ENCODE measurements at places on chromosomes 16 and 17. TPM values are rescaled to one million over a fixed set of nuclear protein-coding genes. Genes with fewer than 3 reads are reported as not detected.

The AOC3 gene
- total RNA-seq = 0.63 TPM

The C16orf74 gene
- total RNA-seq = 0.86 TPM

The SCIMP gene
- total RNA-seq = 0.92 TPM

The REXO5 gene
- total RNA-seq = 6.6 TPM

The TRAF7 gene
- total RNA-seq = 21.4 TPM

The GNG13 gene
- 1.9 TPM for total RNA-seq

DNA sequence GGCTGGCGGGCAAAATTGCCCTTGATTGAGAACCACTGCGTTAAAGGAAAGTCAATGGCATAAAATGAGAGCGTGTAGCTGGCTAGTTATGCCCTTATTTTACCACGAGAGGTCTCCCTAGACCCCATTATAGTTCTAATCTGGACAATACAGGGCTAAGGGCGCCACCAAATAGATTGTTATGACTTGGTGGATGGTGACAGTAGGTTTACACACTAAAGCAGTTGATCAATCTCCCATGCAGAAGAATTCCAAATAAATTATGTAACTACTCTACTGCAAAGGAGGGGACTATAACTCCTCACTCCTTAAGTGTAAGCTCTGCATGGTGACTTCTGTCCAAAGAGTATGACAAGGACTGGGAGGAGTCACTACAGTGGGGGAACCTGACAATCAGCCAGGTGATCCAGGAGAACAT is 20.4 kb upstream of the YPEL2 start:
- ATAC-seq = peak; percentile 96

DNA sequence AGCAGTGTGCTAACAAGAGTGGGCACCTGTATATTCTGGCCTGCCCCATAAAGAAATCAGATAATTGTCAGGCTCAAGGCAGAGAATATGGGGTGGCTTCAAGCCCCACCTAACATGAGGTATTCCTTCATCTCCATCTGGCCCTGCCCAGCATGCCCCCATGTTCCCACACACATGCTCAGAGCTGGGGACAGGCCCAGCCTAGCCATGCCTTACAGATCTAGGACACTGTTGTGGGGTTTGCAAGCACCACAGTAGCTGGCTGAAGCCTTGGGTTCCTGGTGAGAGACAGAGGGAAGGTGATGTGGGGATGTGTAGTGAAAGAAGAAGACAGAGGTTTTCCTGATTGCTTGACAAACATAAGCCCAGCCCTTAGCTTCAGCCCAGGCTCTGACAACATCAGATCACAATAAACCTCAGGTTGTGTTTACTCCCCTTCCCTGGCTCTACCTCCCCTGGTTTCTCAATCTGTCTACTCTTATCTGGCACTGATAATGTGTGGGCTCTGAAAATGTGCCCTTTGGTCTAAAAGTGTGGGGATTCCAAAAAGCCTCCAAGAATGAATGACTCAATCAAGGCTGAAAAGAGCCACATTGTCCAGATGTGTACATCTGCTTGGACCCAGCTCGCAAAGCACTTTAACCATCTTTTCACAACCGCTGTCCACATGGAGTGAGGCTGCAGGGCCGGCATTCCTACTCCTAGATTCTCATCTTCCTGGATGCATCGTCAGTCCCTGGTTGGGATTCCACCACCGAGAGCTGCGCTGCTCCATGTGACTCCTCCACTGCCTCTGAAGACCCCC is 34.4 kb downstream of the CDRT4 start:
- no peak for ATAC-seq

- peak; percentile 17 for ATAC-seq
Observed at GRCh38 chr17:13562271-13562800, 39.4 kb downstream of the HS3ST3A1 start.

DNA sequence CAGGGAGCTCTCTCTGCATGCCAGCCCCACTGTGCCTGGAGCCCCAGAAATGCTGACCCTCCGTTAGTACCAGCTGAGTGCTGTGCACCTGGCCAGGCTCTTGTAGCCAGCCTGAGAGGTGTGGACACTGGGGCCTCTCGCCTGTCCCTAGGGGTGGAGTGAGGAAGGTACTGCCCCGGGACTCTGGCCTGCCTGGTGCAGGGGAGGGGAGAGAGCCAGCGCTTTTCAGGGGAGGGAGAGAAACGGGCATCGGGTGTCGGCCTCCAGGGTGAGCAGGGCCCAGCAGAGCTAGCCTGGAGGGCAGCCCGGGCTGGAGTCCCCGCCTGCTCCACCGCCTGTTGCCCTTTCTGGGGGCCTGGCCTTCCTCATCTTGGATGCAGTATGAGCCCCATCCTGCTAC is 13.1 kb downstream of the MAP2K3 start:
- no peak for ATAC-seq

GRCh38 chr16:70635336-70636016 is 10.9 kb upstream of the IL34 start:
- ATAC-seq = peak; percentile 58

GRCh38 chr16:21185659-21186325 is 25.6 kb downstream of the ZP2 start:
- ATAC-seq = no peak

- ATAC-seq = no peak
Observed at GRCh38 chr16:68719993-68720489, 17.1 kb upstream of the CDH1 start.

DNA sequence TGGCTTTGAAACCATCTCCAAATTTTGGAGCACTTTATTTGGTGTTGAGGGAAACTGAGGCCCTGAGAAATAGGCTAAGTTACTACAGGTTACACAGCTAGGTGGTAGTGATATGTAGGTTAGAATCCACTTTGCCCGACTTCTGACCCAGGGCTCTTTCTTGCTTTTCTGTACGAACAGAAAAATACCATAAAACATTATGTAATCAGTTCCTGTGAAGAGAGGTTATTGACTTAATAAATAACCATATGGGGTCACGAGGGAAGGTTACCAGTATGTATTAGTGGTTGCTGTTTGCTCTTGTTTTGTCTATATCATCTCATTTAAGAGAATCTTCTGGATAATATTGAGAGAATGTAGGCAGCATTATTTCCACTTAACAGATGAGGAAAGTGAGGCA is 172.2 kb upstream of the MAF start:
- no peak for ATAC-seq

GRCh38 chr17:17445925-17446665 is 30.7 kb upstream of the MED9 start:
- ATAC-seq = no peak

- no peak for ATAC-seq
Observed at GRCh38 chr16:86015606-86016005, 116.6 kb downstream of the IRF8 start.

DNA sequence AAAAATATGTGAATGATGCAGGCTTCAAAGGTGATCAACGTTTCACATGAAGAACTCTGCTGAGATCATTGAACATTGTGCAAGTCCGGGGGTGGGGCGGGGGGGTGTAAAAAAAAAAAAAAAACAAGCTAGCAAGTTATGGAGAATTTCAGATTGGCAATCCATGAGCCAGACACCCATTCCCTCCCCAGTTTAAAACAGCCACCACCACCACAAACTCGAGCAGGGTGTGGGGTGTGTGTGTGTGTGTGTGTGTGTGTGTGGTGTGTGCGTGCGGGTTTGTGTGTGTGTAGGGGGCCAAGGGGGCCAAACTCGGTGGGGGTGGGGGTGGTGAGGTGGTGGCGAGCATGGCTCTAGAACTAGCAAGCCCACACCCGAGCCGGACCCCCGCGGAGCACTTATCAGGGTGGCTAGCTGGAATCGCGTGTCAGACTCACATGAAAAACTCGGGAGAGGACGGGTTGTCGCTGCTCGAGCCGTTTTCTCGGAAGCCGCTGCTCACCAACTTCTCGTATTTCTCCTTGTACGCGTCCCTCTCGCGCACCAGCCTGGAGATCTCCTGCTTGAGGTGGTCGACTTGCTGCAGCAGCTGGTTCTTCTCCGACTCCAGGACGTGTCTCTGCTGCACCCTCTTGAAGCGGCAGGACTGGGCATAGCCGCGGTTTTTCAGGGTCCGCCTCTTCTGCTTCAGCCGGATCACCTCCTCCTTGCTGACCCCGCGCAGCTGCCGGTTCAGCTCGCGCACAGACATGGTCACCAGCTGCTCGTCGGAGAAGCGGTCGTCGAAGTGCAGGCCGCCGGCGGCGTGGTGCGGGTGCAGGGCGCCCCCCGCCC is 2.0 kb downstream of the MAF start:
- ATAC-seq = peak; percentile 53

GRCh38 chr17:65198653-65199382 is 61.6 kb downstream of the RGS9 start:
- peak; percentile 65 for ATAC-seq

GRCh38 chr16:54072237-54072636 is 214.3 kb downstream of the IRX3 start:
- ATAC-seq = peak; percentile 93

DNA sequence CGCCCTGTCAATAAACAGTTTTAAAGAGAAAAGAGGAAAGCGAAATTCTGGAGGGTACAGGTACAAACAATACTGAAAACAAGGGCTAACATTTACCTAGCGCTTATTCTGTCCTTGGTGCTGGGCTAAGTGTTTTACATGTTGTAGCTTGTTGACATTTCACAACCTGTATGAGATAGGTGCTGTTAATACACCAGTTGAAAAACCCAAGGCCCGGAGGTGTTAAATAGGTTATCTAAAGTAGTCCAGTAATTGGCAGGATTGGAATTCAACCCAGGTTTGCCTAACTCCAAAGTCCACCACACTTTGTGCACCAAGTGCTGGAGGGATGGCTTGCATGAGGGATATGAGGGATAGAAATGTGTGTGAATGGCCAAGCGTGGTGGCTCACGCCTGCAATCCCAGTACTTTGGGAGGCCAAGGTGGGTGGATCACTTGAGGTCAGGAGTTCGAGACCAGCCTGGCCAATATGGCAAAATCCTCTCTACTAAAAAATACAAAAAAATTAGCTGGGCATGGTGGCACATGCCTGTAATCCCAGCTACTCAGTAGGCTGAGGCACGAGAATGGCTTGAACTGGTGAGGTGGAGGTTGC is 2.9 kb downstream of the ATP6V0D1 start:
- no peak for ATAC-seq

DNA sequence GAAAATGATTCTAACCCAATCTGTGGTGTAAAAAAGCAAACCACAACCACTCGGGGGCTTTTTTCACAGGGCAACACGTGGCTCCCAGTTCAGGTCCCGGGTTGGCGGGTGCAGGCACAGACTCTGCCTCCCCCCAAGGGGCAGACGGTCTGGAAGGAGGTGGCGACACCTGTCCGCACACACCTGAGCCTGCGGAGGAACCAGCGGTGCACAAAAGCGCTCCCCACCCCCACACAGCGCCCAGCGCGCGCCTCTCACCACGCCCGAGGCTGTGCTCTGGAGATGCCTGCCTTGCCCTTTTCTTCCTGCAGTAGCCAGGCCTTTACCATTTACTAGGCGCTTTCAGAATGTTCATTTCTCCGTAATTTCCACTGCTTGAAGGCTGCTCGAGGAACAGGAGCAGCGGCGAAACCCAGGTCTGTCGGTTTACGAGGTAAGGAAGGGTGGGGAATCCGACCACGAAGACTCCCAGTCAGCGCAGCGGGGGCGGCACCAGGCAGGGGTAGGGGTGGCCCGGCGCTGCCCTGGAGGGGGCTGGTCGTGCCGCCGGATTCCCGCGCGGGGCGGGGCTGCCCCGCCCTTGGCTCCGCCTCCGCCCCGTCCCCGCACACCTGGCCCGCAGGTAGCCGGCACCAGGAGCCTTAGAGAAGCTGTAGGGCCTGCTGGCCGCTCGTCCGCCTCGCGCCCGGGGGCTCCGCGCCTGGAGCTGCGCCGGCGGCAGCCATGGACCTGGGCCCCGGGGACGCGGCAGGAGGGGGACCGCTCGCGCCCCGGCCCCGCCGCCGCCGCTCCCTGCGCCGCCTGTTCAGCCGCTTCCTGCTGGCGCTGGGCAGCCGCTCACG is at the start of gene USP43:
TSS of gene USP43 (plus strand) at position 608 of the 842 bp plus-strand sequence. CDS start at position 724, 116 bp downstream.
- ATAC-seq = peak; percentile 59

- no peak for ATAC-seq
Observed at GRCh38 chr16:14513389-14514107, 116.5 kb downstream of the PARN start.

DNA sequence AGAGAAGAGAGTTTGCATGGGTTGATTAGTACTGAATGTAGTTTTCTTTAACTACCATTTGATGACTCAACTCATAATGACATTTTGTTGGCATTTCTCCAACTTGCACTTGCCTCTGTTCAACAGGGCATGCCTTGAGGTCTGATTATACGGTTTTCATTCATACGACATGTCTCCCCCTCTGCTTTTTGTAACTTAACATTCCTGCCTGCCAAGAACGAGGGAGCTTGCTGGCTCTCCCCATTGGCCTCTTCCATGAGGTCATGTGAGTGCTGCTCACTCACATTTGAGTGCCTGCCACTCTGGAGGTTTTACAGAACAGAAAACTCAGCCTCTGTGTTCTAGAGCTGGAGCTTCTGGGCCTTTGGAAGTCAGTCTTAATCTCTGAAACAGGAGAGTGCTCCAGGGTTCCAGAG is 19.7 kb downstream of the MAP2K6 start:
- peak; percentile 60 for ATAC-seq

DNA sequence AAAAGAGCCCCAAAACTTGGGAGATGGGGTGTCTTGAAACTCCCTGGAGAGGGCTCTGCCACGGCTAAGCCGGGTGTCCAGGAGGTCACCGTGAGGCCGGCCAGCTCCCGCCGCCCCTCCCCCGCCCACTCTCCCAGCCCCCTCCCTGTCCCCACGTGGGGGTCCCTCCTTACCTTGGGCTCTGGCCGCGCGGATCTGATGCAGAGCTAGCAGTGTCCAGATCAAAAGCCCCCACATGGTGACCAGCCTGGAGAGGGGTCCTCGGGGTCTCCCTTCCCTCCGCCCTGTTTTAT is 447 bp downstream of the SDK2 start:
- ATAC-seq = peak; percentile 18

- ATAC-seq = no peak
Observed at GRCh38 chr16:12703935-12704334, 99.8 kb downstream of the CPPED1 start.
